ENCODE measurements at places on chromosomes 3 and 15.

DNA sequence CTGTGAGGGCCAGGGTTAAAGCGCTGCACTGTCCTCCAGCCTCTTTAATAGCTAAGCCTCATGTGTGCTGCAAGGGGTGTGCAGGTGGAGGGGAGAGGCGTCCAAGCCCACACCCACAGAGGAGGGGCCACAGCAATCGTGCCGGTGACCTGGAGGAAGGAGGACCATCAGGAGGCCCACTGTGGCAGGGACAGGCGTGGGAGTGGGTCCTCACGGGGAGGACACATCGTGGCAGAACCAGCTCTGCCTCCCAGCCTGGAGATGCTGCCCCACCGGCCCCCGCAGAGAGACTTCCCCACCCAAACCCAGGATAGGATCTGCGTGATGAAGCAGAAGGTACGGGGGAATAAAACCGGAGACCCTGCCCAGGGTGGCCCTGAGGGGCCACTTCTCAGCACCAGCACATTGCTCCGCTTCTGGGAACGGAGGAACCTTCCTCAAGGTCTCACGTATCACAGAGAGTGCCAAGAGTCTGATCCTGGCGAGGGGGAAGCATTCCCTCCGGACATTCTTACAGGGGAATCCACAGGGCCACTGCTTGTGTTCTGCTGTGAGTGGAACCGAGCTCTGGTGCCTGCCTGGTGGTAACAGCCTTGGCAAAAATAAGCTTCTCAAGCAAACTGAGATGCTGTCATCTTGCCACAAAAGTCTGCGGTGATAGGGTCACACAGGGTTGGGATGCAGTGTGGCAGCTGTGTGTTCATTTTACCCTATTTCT lies 199.8 kb downstream of the XXYLT1 start:
- no peak for DNase-seq

DNA sequence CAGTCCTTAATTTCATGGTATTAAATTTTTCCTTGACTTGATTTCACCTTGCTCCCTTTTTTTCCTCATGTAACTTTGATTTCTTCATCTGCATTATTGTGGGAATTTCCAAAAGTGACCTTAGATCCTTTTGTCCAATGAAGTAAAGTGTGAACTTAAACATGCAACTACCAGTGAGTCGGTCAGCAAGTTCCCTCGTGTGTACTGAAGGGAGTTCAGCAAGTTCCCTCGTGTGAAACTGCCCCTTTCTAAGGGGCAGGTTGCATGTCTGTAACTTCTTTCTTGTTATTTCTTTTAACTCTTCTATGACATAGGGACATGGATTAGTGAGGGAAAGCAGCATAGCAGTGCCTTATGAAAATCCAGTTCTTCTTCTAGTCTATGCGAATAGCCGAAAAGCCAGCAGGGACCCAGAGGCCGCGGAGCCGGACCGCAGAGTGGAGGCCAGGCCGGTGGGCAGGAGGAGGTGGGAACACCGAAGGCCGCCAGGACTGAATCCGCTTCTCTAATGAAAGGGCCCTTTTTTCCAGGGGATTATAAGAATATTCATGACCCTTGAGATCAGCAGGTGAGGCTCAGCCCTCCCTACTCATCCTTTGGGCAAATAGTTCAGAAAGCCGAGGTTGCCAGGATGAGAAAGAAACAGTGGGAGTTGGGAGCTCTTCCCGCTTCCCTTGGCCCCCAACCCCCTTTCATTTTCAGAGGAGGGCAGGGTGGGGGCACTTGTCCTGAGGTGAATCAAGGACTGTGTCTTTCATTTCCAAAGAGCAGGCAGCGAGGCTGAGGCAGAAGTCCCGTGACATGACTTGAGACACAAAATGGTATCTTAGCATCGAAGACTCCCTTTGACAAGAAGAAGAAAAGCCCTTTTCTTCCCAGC lies 117.5 kb downstream of the OPA1 start:
- DNase-seq, result no peak

GRCh38 chr3:29686889-29687592 lies 406.2 kb downstream of the RBMS3 start:
- DNase-seq, result no peak

DNA sequence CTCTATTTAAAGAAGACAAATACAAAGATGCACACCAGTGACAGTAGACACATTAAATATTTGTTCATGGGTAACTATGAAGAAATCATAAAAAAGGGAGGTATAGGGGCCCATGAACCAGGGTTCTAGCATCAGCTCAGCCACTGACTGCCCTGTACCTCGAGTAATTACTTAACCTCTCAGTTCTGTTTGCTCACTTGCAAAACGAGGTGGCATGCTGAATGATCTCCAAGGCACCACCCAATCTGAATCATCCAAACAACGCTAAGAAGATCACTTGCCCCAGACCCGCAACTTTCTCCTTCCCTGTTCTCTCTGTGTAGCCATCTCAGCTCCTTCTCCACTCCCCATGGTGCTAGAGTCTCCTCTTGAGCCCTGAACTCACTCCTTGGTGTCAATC lies 374.7 kb downstream of the VPS13C start:
- DNase-seq, result no peak

GRCh38 chr15:92448370-92448769 lies 54.7 kb downstream of the ST8SIA2 start:
- DNase-seq, result no peak

GRCh38 chr3:25962255-25962654 lies 172.4 kb downstream of the OXSM start:
- DNase-seq, result no peak
